Fibroblast of lung (primary cell): ENCODE measurements at places on chromosomes 3 and 15.

GRCh38 chr3:73602170-73602569 is 22.6 kb downstream of the PDZRN3 start:
- DNase-seq: peak; percentile 95

GRCh38 chr15:31391687-31392671 is 65.3 kb downstream of the KLF13 start:
- peak; percentile 72 for DNase-seq

DNA sequence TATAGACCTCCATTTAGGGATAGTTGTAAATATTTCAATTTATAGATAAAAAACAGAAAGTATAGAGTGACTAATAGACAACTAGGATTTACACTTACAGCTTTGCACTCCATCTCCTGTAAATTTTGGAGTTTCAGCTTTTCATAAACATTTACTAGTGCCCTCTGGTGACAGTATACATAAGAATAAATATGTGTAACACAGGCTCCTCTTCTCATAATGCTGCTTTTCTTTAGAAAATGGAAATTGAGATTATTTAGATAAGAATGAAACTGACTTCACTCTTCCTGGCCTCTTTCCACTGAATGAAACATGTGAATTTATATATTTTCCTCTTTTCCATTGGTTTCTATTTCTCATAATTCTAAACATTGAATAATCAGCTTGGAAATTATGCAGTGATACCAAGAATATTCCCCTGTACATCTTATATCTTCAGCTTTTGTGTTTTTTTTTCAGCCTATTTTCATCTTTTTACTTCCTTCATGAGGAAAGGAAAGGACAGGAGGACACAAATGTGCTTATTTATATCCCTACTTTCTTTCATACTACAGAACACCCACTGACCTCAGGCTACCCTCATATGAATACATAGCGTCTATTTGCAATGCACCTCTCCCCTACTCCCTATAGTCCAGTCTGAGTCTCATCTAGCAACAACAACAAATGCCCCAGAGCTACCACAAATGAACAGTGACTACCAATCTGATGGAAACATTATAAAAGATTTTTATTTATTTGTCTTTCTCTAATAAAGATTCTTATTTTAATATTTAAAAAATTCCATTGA is 103.1 kb upstream of the CCDC39 start:
- DNase-seq: no peak

DNA sequence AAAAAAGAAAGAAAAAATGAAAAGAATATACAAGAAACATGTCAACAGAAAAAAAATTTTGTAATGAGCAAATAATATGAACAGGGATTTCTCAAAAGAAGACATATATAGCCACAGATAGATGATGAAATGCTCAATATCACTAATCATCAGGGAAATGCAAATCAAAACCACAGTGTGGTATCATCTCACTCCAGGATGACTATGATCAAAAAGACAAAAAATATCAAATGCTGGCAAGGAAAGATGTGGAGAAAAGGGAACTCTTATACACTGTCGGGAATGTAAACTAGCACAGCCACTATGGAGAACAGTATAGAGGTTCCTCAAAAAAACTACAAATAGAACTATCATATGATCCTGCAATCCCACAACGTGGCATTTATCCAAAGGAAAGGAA is 94.1 kb downstream of the C3orf70 start:
- DNase-seq: no peak

DNA sequence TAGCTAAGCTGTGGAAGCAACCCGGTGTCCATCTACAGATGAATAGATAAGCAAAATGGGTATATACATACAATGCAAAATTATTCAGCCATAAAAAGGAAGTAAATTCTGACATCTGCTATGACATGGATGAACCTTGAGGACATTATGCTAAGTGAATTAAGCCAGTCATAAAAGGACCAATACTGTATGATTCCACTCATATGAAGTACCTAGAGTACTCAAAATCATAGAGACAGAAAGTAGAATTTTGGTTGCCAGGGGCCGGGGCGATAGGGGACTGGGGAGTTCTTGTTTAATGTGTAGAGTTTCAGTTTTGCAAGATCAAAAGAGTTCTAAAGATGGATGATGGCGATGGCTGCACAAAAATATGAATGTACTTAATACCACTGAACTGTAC is 10.3 kb downstream of the EID1 start:
- no peak for DNase-seq

DNA sequence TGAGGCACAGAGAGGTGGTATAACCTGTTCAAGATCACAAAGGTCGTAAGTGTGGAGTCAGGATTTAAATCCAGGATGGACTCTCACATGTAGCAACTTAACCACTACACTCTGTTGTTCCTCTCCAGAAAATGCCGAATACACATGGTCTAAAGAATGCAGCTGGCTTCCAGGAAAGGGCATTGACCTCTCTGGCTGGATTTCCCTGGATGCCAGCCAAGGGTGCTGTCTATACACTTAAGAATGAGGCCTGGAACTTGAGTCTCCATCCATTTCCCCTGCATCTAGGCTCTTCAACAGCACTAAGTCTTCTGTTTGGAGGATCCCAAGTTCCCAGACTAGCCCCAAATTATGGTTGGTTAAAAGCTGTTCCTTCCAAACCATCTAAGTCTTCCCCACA is 60.5 kb downstream of the CERS3 start:
- peak; percentile 56 for DNase-seq

DNA sequence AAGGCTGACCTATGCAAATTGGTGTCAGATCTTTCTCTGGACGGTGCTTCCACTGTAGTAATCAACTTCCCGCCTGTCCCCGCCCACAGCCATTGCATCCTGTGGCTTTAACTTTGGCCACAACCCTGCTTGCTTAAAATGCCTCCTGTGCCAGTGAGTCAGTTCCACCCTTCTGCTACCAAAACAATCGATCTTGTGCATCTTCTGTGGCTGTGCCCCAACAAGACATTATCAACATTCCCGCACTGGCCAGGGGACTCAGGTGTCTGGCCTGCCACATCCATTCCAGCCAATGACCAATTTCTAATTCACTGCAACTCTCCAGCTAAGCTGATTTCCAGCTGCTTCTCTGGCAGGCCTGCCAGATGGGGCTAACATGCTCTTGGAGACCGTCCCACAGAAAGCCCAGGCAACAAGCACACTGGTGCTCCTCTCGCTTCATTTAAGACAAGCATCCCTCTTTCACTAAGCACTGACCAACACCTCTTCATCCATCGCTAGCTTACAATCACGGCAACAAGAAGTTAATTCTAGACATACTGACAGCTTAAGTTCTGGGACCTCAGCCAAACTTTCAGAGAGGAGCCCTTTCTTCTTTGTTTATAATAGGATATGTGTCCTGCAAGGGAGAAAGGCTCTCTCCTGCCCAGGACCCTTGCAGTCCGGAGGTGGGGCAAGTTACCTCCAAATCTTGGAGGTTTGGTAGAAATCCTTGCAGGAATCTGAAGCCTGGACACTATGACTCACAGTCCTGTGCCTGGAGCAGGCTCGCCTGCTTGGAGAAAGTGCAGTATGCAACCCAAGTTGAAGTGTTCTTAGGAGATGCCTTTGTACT is 6.7 kb downstream of the CA12 start:
- DNase-seq: peak; percentile 78

DNA sequence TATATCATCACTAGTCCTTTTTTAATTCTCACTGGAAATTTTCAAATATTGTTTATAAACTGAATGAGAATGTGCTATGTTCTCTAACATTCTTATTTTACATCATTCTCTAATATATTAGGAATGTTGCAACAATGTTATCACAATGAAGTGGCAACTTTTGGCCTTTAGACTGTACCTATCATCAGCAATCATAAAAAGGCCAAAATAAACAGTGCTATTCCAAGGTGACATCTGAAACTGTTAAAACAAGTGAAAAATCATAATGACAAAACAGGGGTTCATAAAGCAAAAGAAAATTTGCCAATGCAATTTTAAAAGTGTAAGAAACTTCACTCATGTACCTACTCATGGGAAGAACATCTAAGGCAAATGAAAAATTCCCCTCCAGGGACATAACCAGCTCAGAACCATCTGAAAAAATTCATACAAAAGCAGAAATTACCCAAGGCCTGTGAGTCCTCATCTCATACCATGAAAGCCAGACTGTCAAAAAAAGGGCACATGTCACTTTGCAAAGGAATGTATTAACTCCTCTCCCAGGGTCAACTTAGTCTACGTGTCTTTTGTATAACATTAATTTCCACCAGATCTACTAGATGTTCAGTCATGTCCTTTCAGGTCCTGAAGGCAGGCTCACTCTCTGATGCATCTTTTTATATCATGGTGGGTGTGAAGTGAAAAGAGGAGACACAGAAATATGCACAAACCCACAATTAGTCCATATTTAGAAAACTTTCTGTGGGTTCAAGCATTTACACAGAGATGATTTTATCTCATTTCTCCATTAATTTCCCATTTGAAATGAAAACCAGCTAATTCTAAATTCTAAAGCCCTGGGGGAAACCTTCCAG is 211.9 kb downstream of the CBLB start:
- peak; percentile 21 for DNase-seq

GRCh38 chr3:184619787-184620430 is 58.3 kb downstream of the EPHB3 start:
- no peak for DNase-seq
